Left hindlimb (tissue), 1 donor: ENCODE measurements at places on chromosomes 5 and 9.

- no peak for DNase-seq
Measured at GRCh38 chr9:131018621-131019020, 9.6 kb downstream of the LAMC3 start.

DNA sequence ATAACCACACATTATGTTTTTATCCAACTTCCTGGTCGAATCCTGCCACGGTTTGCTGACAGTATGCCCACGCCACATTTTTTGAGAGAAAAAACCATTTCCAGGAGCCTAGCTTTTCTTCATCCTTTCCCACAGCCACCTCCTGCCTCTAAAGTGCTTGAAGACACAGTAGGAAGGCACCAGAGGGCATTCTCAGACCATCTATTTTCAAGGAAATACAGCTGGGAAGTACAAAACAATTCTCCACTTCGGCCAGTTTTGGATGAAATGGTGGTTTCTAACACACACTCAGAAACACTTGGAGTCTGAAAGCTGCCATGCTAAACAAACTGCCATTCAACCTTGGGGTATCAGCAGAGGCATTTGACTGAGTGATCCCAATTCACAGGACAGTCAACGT lies 86.3 kb upstream of the RPS23 start:
- no peak for DNase-seq

GRCh38 chr5:54251981-54252380 lies 58.4 kb downstream of the ARL15 start:
- DNase-seq: no peak

DNA sequence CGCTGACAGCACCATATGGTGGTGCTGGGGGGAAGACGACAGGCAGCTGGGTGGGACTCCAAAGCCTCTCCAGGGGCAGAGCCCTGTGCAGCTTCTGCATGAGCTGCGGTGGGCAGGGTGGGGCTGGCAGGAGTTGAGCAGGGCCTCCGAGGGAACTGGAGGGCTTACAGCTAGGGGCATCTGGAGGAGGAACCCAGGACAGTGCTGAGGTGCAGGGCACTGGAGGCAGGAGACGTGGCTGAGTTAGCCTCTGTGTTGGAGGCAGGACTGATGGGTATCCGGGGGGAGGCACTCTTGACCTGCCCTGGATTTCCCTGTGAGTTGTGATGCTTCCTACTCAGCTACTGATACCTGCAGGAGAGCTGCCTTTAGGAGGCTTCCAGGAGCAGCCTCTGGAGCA lies 45.0 kb downstream of the TENT4A start:
- no peak for DNase-seq

GRCh38 chr5:152723482-152723881 lies 318.4 kb upstream of the NMUR2 start:
- no peak for DNase-seq

- no peak for DNase-seq
Measured at GRCh38 chr9:89770531-89771174, 165.8 kb downstream of the GADD45G start.

DNA sequence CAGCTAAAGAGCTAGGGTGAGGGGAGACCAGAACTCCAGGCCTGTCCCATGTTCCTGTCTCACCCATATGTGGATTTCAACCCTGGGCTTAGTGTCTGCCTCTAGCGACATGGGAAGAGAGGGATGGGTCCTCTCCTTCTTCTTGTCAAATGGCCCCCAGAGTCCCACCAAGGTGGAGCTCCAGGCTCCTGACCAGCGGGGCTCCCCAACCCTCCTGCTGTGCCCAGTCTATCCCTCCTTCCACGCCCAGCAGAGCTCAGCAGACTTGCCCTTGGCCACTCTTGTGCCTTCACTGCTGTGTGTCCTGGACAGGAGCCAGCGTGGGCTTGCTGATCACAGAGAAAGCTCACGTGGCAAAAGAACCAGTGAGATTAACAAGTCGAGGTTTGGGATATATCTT lies 123.0 kb upstream of the GABRP start:
- no peak for DNase-seq

- DNase-seq: peak; percentile 61
Measured at GRCh38 chr9:96486386-96487028, 36.5 kb downstream of the HABP4 start.
